ENCODE measurements at places on chromosomes 12 and 14. TPM values are rescaled to one million over a fixed set of nuclear protein-coding genes. Genes with fewer than 3 reads are reported as not detected.

The SLC8B1 gene
- 7.1 TPM for total RNA-seq

The HNF1A gene
- total RNA-seq: not detected

DNA sequence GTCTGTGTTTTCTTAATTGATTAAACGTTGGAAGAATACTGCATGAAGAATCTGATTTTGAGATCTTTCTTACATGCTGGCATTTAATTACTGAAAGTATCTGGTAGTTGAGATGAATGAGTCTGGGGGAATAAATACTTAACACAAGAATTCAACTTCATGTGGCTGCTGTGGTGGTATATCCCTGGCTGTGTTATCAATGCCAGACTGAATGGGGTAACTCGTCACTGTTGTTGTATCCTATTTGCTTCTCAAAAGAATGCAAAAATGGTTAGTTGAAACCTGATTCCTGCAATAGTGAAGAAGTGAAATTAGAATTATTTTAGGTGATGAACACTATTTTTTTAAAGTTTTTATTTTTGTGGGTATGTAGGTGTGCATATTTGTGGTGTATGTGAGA is 72.5 kb downstream of the HMGA2 start:
- H3K4me1 ChIP-seq: peaks cover 80% of the 10 kb centered on the region
- H3K27ac ChIP-seq: peak overlapping the region; percentile 90
- peak overlapping the region; percentile 38 for H3K4me3 ChIP-seq
- H3K27me3 ChIP-seq: no peaks in the 10 kb centered on the region

DNA sequence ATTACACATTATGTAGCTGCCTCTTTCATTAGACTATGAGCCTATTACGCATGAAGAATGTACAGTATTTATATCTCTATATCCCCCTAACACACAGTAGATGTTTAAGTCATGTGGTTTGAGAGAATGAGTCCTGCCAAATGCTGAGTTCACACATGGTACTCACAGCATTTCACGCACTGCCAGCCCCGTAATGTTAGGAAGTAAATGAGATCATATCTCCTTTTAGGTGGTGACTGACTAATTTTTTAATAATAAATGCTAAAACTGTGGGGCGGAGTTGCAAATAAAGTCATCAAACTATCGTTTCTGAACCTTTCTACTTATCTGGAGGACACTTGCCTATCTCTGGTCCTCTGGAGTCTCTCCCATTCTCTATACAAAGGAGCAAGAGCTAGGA is 343.8 kb downstream of the ADAMTS20 start:
- H3K4me1 ChIP-seq: peaks cover 7% of the 10 kb centered on the region
- H3K4me3 ChIP-seq: no peak overlapping the region
- H3K27me3 ChIP-seq: no peaks in the 10 kb centered on the region
- no peaks in the 10 kb centered on the region for H3K36me3 ChIP-seq

DNA sequence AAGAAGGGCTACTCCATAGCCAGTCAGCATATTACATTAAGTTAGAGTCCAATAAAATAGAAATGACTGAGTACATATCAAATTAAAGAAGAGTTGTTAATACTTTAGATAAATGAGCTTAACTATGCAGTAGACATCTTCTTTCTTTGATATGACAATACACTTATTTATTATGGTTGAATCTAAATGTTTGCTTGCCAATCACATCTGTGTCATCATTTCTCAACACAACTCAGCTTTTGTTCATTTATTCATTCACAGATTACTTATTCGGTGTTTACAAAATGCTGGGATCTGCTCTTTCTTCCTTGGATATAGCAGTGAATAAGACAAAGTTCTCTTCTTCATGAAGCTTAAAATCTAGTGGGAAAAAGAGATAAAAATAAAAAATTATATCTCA is 614.6 kb upstream of the ATP2B1 start:
- H3K4me3 ChIP-seq: no peak overlapping the region
- H3K4me1 ChIP-seq: no peaks in the 10 kb centered on the region
- H3K27me3 ChIP-seq: no peaks in the 10 kb centered on the region
- no peak overlapping the region for H3K27ac ChIP-seq
- DNase-seq: no peak
- H3K36me3 ChIP-seq: no peaks in the 10 kb centered on the region

Data from neural crest cell (in vitro differentiated cells).